ENCODE measurements at places on chromosomes 7 and 10. TPM values are rescaled to one million over a fixed set of nuclear protein-coding genes. Genes with fewer than 3 reads are reported as not detected.
A peak's percentile ranks its signal among the peaks of the same experiment; 100 is the strongest.

DNA sequence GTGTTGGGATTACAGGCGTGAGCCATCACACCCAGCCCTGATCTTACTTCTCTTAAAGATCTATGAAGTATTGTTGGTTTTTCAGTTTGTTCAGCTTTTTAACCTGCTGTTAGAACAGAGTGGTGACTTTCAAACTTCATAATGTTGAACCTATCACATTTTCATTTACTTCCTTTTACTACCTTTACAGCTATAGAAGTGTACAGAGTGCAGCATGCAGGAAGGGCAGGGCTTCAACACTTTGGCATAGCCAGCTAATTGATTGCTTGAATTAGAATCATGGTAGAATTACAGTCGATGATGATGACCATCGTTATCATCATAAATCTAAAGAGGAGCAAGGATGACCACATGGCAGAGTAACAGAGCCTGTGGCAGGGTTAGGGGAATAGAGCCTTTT is 55.5 kb downstream of the AOAH start:
- no peak for DNase-seq

GRCh38 chr7:101878938-101879337 is 61.5 kb downstream of the CUX1 start:
- no peak for DNase-seq

DNA sequence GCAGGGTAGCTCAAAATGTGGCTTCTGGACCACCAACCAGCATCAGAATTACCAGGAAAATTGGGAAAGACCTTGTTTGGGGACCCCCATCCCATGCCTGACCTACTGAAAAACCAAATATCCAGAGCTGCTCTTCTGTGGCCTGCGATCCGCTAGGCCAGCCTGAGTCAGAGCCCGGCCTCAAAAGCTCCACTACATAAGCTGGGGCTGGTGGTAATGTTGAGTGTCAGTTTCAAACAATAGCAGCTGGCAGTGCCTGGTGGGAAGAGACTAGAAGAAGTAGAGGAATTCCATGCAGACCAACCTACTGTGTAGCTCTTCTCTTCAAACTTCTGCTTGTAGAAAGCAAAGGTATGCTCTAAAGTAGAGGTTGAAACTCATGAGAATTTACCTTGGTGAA is 52.0 kb downstream of the KLRG2 start:
- DNase-seq, result no peak

DNA sequence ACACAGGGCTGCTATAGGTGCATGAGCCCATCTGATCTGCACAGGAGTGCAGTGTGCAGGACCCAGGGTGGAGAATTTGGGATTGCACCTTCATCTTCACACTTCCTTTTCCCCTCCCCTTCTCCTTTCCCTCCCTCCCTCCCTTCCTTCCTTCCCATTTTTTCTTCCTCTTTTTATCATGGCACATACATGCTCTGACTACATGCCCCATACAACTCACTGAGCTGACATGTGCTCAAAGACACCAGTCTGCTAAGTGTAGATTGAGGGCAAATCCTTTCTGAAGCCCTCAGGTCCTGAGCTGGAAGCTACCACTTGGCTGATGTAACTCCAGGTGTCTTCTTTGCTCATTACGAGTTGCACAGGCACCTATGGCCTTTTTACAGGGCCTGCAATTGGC is 365.3 kb upstream of the ZNF32 start:
- DNase-seq, result no peak

DNA sequence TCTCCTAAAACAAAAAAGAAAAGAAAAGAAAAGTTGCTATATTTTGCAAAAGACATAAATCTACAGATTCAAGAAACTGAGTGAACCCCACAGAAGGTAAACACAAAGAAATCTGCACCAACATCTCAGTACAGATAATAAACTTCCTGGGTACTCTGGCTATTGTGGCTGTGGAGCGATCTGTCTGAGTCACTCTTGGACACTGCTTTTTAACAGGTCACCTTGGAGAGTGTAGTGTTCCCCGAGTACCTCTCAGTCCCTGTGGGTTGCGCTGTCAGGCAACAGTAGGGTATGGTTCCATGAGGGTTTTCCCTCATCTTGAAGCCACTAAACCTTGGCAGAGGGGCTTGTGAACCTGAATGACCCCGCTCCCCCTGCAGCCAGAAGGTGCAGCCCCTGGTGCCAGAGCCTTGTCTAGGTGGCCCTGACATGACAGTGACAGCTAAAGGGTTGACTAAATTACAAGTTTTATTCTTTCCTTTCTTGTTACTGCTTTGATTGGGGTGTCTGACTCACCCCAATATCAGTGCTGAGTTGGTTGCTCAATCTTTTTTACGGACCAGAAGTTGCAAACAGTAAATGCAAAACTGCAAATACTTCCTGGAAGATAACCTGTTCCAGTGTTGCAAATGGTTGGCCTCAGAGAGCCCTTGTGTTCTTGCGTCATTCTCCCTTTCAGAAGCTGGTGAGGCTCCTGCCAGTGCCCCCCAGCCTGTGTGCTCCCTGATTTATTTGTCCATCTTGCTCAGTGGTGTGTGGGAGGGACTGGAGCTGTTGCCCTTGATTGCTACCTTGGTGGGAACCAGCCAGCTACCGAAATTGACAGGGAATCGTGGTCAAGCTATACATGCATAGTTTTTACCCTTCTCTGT is 30.6 kb downstream of the POR start:
- DNase-seq, result no peak

GRCh38 chr10:102407425-102408130 is 11.0 kb downstream of the PSD start:
- peak; percentile 11 for DNase-seq

- no peak for DNase-seq
Observed at GRCh38 chr7:5232874-5233273, 42.8 kb downstream of the WIPI2 start.

DNA sequence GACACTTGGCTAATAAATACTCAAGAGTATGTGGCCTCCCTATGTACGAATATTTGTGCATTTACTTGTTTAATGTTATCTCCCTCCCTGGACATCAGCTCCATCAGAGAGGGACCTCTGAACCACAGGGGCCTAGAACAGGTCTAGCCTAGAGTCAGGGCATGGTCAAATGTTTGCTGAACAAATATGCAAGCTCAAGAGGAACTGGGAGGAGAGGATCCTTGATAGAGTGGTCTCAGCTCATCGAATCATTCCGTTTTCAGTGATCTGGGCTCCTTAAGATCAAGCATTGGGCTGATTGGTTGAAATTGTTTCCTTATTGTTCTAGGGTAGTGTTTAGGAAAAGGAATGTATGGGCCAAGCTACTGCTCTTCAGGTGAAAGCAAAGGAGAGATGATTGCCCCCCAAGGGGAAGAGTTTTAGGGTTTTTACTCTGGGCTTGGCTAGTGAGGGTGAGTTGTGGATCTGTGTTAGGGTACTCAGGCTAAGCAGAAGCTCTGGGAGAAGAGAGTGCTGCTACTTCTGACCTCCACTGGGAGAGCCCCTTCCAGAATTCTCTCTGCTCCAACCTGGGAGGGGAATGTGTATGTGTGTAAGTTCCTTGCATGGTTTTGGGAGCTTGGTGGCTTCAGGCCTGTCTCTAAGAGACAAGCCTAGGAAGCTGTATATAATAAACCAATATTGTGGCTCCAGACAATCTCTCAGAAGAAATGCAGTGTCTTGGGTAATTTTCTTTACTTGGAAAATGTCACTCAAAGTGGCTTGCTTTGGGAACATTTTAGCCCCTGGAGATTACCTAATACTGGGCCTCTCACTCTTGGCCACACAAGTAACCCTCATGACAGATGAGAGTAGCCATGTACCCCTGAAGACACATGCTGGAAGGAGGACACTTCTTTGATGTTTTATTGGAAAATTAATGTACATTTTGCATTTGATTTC is 110.0 kb downstream of the EMX2 start:
- no peak for DNase-seq

GRCh38 chr10:8055420-8056349 is 1.2 kb downstream of the GATA3 start:
- peak; percentile 53 for DNase-seq

DNA sequence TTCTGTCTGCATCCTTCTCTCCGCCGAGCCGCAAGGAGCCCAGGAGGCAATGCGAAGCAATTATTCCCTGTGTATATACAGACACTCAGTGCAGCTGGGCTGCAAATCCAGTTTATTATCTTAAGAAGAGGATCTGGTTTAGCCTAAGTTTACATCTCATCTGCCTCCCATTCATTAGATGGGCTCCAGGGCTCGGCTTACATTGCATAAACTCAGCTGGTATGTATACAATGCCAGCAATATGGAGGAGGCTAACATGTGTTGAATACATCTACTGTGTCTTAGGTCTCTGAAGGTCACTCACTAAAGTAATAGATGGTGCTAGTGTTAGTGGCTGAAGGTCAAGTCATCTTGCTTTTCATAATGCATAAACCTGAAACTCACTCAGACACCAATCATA is 996.8 kb downstream of the KCNMA1 start:
- no peak for DNase-seq

DNA sequence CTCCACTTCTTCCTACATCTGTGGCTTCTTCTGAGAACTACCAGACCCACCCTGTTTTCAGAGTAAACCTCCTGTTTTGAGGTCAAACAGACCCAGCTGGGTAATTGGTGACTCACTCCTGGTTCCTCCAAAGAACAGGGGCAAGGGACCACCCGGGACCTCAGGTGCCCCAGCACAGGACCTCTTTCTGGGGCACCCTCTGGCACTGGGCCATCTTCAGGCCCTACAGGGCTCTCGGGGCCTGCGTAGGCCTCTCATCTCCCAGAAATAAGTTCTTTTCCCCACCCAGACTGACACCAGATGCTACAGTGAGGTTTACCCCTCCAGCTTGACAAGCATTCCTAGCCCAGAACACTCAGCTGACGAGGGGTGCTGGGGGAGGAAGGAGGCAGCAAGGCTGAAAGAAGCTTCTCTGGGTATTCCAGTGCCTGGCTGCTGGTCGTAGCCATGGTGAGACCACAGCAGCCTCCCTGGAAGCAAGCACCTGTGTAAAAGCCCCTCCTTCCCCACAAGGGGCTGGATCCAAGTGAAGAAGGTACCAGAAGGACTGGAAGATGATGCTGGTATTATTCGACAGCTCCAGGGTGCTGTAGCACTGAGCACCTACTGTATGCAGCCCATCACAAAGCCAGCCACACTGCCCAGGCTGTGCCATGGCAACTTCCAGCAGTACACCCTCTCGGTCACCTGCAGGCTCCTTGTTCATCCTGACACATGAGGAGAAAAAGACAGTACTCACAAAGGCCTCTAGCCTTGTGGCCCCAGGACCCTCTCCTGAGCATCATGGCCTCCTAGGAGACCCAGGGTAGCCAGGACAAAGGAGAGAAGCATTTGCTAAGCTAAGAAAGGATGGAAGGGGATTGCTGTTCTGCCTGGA is 47.4 kb downstream of the ALOX5 start:
- no peak for DNase-seq

DNA sequence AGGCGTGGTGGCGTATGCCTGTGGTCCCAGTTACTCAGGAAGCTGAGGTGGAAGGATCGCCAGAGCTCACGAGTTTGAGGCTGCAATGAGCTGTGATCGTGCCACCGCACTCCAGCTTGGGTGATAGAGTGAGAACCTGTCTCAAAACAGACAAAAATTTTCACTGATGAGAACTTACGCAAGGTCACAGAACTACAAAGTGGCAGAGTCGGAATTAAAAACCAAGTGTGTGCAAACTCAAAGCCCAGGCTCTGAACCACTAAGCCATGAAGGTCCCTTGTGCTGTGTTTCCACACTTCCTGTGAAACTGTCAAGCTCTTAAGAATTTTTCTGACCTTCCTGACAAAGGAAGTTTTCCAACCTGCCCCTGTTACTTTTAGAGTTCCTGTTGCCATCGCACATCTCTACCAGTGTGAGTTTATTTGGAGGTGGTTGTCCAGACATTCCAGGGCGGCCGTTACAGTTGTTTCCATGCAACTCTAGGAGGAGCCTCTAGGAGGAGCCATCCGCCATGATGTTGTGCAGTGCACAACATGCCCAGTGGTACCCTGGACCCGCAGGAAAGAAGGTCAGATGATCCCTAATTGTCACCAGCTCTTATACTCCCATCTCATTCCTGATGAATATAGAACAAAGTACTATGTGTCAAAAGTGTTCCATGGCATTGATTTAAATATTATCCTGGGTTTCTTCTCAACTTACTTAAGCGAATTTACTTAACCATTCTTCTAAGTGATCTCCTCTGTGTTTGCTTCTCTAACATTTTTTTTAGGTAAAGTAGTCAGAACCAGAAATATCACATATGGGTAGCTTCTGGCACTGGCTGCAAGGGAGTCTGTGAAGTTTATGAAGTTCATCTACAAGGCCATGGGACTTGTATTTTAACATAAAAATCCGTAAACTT is 49.0 kb upstream of the LYZL1 start:
- no peak for DNase-seq

GRCh38 chr10:6048281-6049030 is 13.7 kb downstream of the IL2RA start:
- no peak for DNase-seq

DNA sequence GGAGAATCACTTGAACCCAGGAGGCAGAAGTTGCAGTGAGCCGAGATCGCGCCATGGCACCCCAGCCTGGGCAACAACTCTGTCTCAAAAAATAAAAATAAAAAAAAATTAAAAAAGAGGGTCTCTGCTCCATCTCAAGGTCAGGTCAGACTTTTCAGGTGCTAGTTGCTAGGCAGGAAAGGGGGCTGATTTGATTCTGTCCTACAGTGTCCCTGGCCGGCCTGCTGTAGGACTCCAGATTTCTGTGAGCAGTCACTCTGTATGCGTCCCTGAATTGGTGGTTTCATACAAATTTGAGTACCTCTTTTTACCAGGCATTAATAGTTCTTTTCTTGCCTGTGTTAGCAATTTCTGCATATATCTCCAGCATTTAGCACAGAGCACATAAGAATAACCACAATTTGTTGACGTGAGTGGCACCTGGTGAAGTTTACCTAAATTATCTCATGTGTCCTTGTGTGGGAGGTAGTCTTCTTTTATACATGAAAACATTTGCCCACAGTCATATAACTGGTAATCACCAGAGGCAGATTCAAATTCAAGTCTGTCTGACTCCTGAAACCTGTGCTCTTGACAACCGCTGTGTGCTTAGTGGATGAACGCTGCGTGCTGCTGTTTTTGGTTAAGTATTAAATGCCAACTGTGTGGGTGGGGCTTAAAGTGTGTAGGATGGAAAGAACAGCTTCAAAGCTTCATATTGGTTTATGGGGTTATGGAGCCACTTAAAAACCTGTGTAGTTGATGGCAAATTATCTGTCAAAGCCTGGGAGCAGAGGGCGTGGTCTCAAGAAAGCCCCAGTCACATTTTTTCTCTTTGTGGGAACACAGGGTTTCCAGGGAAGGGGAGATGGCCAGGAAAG is 3.2 kb upstream of the ZNF775 start:
- DNase-seq, result no peak

VWA2 gene
- not detected for total RNA-seq

METTL27 gene
- total RNA-seq, result 0.27 TPM

IGFBP3 gene
- total RNA-seq, result 45.4 TPM

BAMBI gene
- 17.9 TPM for total RNA-seq

PRKCQ gene
- total RNA-seq, result 0.16 TPM

MUC12 gene
- not detected for total RNA-seq
